ENCODE measurements at places on chromosomes 13 and 19.

DNA sequence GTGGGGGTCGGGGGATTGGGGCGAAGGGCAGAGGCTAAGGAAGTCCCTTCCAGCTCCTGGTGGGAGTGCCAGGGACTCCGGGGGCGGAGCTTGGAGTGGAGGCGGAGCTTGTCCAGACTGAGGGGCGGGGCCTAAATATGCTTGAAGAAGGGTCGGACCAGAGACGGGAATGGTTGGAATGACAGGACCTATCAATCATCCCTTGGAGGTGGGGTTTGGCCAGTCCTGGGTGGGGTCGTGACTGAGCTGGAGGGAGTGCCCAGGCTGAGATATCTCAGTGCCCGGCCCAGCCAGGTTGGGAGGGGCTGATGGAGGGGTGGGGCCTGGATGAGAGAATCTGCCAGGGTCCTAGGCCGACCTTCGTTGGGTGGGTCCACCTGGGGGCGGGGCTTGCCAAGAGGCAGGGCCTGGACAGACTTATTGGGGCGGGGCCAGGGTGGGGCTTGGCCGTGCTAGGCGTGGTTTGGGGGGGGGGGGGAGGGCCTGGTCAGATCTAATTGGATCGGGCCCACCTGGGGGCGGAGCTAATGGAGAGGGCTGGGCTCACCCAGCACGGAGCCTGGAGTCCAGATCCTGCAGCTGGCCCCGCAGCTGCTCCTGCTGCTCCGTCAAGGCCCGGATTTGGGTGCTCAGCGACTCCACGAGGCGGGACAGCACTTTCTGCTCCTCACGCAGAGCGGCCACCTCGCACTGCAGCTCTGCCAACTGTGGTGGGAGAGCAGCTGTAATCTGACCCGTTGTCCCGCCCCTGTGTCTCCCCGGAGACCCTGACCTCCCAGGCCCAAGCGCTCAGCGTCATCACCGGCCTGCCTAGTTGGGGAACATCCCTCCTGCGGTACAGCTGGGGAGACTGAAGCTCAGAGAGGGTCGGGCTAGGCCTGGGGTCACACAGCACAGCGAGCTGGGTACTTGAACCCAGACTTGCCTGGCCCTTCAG is 2.6 kb upstream of the WIZ start:
- DNase-seq, result no peak

- DNase-seq, result no peak
These were observed 65.1 kb downstream of the ZNF823 start for GRCh38 chr19:11673608-11674041.

GRCh38 chr13:50650592-50651504 is 192.6 kb downstream of the DLEU7 start:
- DNase-seq, result no peak

DNA sequence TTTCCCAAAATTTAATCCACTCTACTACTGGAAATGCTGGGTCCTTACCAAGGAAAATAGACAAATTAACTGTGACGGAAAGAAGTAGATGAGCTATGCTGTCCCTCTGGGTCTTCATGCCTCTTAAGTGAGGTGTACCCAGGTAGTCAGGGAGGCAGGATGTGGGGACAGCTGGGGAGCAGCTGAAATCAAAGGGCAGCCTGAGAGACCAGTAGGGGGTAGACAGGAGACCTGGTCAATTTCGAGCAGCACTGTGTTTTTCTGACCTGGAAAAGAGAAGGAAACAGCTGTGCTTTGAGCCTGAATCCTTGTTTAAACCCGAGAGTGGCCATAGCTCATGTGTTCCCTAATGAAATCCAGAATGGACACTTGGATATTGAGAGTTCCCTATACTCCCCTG is 587.3 kb downstream of the EFNB2 start:
- DNase-seq, result no peak

DNA sequence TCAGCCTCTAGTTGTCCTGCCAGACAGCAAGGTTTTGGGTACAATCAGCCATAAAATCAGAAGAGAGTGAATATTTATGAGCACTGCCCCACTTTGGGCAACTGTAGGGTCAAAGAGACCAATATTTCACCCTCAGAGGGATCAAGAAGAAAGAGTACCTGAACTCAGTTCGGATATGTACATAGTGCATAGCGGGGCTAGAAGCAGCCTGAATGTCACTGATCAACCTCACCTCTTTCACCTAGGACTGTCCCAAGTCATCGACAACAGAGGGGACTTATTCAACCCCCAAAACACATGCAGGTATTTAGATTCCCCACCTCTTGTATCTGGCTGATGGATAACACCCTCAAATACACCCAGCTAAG is 446.9 kb downstream of the COG6 start:
- no peak for DNase-seq

- no peak for DNase-seq
These were observed 256.1 kb upstream of the OBI1 start for GRCh38 chr13:78915015-78915414.

GRCh38 chr13:51821606-51822005 is 17.6 kb upstream of the DHRS12 start:
- DNase-seq, result no peak

DNA sequence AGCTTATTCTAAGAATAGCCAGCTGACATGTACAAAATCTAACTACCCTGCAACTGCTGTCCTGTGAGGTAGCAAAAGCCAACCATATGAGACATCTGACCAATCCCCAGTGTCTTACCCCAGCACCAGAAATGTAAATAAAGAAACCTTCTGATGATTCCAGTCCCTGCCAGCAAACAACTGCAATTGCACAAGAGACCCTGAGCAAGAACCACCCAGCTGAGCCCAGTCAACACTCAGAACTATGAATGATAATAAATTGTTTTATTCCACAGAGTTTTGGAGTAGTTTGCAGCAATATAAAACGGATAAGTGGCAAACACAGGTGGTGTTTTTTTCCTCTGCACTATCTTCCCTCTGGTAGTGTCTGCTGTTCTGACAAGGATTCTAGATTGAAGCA is 94.9 kb downstream of the ERCC5 start:
- DNase-seq, result no peak

DNA sequence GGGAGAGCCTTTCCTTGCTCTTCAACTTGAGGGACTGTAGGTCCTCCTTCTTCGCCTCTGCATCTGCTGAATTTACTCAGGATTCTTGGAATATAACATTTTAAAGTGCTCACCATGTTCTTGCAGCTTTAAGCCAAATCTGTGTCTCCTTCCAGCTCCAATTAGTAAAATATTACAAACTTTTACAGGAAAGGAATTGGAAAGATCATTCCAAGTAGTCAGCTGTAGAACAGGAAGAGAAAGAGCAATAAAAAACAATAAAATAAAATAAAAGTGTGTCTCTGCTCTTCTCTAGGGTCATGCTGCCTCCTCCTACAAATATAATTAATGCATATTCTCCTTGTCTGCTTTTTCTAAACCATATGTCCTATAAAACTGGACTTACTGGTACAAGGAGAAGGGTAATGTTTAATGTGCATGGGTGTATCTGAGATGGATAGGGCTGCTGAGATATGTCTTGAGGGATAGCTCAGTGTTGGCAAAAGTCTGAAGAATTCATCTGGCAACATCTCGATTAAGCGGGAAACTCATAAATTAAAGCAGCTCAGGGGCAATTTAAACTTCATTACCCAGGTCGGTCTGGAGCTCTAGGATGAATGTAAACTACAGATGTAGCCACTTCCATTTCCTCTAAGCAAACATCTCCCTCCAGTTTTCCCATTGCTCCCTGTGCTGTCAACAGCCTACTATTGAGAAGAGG is 25.0 kb downstream of the ENOX1 start:
- DNase-seq, result no peak

- no peak for DNase-seq
These were observed 628.7 kb downstream of the EFNB2 start for GRCh38 chr13:105906746-105907145.

DNA sequence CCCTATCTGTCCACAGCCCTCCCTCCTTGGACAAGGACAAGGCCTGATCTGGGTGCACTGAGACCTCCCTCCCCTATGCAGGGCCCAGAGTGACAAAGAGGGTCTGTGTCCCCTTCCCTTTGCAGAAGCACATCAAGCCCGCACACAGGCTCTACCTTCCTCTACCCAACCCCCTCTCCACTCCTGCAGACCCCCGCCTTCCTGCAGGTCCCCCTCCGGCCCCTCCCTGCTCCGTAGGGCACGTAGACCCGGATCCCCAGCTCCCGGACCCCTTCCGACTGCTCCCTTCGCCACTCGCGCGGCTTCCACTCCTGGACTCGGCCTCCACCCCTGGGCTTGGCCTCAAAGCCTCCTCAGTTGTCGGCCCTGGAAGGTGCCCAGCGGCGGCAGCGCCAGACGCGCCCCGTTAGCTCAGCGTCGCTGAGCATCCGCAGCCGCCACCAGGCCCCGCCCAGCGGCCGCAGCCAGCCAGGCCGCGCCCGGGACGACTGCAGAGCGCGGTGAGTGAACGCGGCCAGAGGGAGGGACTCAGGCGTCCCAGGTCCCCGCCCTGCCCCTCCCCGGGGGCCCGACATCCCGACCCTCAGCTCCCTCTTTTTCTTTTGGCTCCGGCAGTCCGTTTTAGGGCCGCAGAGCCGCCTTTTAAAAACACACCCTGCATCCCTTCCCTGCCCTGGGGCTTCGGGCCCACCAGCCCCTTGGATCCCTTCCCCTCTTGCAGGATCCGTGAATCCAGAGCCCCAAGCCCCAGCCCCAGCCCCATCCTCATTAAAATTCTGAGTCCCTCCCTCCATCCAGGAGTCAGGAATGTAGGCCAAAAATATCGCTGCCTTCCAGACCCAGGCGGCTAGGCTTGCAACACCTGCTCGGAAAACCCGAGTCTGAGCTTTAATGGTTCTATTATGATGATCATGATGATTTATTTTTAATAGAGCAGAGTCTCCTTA is 1.5 kb upstream of the MYADM start:
- no peak for DNase-seq

- no peak for DNase-seq
These were observed 4.3 kb upstream of the LENG8 start for GRCh38 chr19:54444737-54445136.

GRCh38 chr13:29227576-29227975 is 367.9 kb downstream of the SLC7A1 start:
- DNase-seq, result no peak

DNA sequence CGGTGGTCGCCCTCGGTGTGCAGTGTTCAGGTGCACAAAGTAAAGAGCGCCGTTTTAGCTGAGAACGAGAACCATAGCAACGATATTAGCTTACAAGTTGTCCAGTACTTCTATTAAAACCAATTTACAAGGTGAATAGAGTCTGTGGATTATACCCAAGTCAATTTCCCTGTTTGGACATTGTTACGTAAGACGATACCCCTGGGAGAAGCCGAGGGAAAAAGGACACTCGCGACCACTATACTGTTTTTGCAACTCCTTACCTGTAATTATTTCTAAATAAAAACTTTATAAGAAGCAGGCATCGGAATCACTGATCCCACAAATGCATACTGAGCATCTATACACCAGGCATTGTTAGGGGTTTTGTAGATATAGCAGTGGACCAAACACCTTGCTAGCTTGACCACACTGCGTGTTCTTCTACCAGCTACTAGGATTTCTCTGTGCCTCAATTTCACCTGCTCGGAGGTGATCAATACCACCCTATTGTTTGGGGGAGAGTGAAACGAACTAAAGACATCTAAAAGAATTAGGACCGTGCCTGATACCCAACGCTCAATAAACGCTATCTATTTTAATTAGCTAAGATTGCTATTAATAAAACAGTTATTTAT is 488 bp upstream of the EEF2 start:
- no peak for DNase-seq

- no peak for DNase-seq
These were observed 859.0 kb upstream of the SLITRK1 start for GRCh38 chr13:84741253-84741652.

GRCh38 chr13:27338816-27339215 is 68.2 kb downstream of the RASL11A start:
- no peak for DNase-seq

GRCh38 chr13:84566780-84567179 is 684.5 kb upstream of the SLITRK1 start:
- DNase-seq, result no peak

DNA sequence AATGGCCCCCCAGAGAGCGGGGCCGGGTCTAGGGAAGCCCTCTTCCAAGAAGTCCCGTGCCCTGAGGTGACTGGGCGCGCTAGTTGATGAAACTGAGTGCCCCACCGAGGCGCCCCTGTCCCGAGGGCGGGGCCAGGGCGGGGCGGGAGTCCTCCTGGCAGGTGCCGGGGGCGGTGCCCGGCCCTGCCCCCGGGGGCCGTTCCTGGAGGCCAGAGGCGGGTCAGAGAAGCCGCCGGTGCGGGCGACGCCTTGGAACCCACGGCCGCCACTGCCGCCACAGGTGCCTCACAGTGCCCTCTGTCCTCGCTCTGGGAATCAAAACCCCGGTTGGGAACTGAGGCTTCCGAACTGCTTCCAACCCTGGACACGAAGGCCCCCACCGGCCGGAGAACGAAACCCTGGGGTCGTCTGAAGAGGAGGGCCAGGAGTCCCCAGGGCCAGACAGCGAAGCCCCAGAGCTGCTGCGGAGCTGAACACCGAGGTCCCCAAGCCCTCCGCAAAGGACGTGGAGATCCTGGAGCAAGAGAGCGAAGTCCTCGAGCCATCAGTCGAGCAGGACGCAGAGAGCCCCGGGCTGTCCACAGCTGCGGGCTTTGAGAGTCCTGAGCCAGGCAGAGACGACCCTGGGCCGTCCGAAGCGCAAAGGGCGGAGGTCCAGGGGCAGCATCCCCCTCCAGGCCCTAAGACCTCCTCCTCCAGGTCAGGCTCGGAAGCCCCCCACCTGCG is at the start of gene MISP3:
Gene MISP3, plus strand, starts transcription at position 252 of the 726 bp plus-strand sequence. CDS start 524 bp downstream, outside the sequence.
- DNase-seq, result no peak

DNA sequence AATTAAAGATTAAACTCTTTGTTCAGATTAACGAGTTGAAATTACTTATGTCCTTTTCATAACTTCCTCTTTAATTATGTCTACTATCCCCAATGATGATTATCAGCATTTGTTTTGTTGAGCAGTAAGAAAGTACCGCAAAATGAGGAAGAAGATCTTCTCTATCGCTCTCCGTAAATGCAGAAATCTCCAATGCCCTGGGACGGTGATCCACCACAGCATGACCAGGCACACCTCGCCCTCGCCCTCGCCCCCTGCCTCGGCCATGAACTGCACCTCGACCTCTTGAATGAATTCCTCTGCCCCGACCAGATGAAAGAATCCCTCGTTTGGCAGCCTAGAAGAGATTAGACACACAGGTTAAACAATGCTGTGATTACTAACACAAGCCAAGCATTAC is 69.1 kb downstream of the RBM26 start:
- DNase-seq, result no peak

DNA sequence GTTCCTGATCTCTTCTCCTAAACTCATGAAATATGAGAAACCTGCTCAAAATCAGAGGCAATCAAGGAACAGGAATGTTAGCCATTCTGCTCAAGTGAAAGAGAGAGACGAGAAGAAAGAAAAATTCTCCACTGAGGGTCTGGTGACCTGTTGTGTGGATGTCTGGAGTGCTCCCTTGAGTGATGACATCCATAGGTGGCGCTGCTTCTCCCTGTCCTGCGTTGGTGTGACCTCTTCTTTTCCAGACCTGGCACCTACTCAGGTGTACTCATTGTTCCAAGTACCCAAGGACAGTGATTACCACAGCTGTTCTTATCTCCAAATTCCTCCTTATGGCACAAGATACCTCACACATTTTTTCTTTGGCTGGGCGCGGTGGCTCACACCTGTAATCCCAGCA is 4.0 kb downstream of the ZNF223 start:
- no peak for DNase-seq
